ENCODE measurements at places on chromosomes 2 and 18.

GRCh38 chr2:133511679-133512078, 56.6 kb downstream of the NCKAP5 start:
- DNase-seq, result no peak

- DNase-seq, result no peak
Observed at GRCh38 chr18:11005528-11005927, 143.8 kb downstream of the PIEZO2 start.

GRCh38 chr2:103003750-103004260, 242.0 kb downstream of the TMEM182 start:
- DNase-seq, result no peak

DNA sequence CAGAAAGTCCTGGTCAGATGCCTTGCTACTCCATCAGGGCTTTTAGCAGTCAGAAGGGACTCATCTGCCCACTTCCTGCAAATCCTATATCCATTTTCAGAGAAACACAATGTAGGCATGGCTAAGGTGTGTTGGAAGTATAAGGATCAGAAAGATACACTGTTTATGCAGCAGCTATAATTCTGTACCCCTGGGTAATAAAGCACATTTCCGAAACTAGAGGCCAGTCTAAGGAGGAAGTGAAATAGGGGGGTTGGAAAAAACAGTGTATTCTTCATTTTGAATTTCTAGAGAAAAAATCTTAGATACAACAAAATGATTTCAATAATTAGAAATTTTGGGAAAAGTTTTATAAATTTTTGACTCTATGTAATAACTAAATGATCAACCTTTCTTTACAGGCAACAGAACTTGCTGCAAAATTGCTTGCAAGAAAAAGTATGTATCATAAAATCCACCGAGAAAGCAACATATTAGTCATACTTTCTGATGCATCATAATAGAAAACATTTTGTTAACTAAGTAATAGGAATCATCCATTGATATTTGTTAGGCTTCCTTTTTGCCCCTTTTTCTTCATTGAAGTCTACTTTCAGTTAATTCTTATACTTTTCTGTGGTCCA, 47.4 kb downstream of the FSIP2 start:
- DNase-seq, result no peak

- no peak for DNase-seq
Observed at GRCh38 chr2:150788426-150789140, 301.1 kb upstream of the RND3 start.

GRCh38 chr2:109513749-109514588, 99.8 kb downstream of the SEPTIN10 start:
- no peak for DNase-seq

DNA sequence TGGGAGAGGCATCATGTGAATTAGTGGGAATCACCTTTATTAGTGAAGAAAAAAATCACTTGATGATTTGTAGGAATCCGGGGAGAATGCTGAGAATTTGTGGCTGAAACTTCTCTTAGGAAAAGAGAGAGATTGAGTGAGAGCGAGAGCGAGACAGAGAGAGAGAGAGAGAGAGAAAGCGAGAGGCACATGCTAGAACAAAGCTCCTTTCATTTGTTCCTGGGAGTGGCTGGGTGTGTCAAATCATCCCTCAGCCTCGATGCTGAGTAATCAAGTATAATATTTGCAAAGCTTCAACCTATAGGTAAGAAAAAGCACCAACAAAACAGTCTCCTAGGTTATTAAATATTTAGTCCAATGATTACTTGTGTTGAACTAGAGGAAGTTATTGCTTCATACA, 4.4 kb upstream of the SERPINB5 start:
- DNase-seq, result peak; percentile 63

GRCh38 chr2:8002765-8003393, 679.0 kb upstream of the ID2 start:
- DNase-seq, result no peak

DNA sequence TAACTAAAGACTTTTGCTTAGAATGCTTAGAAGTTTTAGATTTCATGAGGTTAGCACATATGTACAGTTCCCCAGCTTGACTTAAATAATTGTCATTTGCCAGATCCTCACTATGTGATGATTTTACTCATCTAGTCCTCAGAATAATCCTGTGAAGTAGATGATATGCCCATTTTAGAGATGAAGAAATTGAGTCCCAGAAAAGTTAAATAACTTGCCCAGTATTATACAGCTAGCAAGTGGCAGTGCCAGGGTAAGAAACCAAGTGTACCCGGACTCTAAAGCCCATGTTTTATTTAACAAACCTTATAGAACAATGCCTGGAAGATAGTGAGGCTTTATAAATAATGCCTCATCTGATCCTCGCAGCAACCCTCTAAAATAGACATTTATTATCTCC, 28.3 kb downstream of the SPDYA start:
- no peak for DNase-seq

GRCh38 chr18:1394966-1395365, 490.3 kb downstream of the ADCYAP1 start:
- no peak for DNase-seq

- no peak for DNase-seq
Observed at GRCh38 chr2:71800106-71800809, 346.9 kb downstream of the DYSF start.

GRCh38 chr18:12726774-12727550, 24.1 kb downstream of the PSMG2 start:
- DNase-seq, result peak; percentile 70
